ENCODE measurements at places on chromosomes 2 and 18.

GRCh38 chr2:10449838-10450691, 1.9 kb upstream of the ODC1 start:
- DNase-seq: no peak

DNA sequence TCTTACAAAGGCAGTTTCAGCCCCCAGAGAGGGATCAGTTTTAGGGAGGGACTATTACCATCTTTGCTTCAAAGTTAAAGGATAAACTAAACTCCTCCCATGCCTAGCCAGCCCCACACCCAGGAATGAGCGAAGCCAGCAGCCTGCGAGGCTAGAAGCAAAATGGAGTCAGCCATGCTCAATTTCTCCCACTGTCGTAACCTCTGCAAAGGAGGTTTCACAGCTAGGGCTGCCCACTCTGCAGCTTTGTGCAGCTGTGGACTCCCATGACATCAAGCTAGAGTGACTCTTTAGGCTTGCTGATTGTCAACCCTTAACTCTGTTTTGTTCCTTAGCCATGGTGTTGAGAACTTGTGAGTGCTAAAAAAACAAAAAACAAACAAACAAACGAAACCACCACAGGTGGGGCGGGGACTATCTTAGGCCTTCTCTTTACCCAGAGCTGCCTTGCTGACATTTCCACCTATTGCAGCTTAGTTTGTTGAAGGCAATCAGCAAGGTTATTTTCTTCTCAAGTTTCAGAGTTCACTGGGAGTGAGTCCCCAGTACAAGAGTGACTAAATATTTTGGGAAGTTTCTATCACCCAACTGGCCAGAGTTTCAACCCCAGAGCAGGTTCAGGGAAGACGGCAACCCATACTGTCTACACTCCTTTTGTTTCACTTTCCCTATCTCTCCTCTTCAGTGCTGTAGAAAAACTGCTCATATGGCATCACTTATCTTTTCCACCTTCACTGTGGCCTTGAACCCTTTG, 592.1 kb downstream of the XIRP2 start:
- no peak for DNase-seq

DNA sequence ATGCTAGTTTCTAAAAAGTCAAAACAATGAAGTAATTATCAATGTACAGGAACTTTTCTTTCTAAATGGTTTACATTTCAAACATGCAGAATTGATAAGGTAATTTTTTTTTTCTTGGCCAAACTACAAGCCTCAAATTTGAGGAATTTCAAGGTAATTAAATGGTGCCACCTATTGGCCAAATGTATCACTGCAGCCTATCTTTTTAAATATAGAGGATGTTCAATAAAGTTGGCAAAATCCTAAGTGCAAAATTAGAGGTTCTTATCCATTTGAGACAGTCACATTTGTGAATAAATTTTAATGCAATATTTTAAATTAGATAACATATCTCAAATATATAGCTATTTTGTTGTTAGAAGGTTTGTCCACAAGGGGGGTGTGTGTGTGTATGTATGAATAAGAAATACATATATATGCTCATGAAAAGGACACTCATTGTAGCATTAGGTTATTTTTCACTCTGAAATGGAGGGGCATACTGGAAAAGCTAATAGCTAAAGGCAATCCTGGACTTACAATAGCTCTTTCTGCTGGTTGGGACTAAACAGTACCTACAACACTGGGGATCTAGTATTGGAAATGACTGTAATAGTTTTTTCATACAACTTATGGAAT, 26.2 kb downstream of the MMADHC start:
- no peak for DNase-seq

- no peak for DNase-seq
Measured at GRCh38 chr18:66630831-66631230, 26.9 kb upstream of the CDH19 start.

- no peak for DNase-seq
Measured at GRCh38 chr18:7793100-7793499, 226.0 kb downstream of the PTPRM start.

DNA sequence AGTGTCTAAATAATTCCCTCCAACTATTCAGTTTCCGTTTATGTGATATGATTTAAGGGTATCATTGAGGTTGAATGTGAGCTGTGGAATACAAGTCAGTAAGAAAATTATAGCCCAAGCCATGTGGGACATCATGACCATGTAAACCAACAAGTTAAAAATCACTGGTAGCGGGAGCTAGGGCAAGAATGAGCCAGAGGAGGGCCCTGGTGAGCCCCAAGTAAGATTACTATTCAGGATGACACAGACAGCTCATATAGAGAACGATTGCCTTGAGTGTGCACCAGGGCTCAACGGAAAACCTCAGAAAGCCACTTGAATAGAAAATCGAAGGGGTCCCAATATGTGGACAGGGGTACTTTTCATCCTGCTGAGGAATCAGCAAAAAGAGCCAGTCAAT, 87.8 kb upstream of the RBMS1 start:
- no peak for DNase-seq

DNA sequence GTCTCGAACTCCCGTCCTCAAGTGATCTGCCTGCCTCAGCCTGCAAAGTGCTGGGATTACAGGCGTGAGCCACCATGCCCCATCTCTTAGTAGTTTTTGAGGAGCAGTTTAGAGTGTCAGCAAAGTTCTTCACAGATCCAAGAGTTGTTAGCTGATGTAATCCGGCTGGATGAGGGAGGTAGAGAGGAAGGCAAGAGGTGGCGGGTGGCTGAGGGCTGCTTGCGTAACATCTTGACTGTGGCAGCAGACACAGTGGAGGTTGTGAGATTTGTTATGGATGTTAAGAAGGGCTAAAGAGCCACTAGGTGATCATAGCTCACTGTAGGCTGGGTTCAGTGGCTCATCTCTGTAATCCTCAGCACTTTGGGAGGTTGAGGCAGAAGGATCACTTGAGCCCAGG, 19.5 kb upstream of the FAM136A start:
- no peak for DNase-seq

DNA sequence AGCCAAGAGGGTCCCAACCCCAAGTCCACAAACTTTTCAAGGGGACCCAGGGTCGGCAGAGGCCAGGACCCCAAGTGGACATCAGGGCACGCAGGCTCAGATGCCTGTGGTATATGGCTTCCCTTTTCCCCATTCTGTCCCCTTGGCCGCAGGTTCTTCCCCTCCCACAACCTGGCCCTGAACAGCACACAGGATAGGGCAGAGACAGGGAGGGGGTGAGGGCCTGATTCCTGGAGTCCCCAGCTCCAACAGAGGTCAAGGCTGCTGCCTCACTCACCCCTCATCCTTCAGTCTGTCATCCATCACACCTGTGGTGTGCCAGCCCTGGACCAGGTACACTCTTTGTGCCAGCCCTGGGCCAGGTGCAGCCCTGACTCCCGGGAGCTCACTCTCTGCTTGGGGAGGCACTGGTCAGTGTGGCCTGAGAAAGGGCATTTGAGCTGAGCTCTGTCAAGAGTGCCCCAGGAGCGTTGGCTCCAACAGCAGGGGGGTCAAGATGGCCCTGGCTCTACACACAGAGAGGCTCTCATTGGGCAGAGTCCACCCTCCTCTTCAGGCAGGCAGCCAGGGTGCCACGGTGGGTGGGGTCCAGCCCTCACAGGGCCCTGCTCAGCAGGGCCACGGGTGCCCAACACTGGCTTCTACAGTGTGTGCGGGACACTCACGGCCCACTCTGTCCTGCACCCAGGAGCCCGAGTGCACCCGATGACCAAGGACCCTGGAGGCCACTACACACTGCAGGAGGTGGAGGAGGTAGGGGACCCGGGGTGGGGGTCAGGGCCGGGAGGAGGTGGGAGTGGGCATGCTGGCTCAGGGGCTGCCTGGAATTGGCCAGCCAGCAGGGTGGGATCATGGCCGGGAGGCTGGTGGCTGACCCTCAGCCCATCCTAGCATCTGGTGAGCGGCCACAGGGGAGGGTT, 1.6 kb downstream of the AGXT start:
- DNase-seq: no peak

- DNase-seq: no peak
Measured at GRCh38 chr2:172462373-172462848, 35.0 kb downstream of the ITGA6 start.

GRCh38 chr2:32553829-32554432, 73.9 kb upstream of the TTC27 start:
- no peak for DNase-seq

DNA sequence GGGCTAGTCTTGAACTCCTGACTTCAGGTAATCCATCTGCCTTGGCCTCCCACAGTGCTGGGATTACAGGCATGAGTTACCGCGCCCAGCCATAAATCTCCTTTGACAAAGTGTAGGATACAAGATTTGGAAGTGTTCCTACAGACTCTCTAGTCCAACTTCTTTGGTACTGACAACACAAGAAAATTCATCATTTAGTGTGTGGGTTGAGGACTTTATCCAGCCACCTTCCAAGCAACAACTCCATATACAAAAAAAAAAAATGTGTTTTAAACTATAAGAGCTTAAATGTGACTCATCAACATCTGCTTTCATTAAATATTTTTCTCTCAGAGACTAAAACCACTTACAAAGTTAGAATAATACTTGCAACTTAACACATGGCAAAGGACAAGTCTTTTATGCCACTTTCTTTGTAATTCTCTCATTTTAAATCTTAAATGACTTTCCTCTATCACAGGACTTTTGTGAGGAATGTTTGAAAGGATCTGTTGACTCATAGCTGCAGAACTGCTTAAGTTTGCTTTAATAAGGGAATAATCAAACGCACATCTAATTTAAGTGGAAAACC, 46.2 kb upstream of the ITGAV start:
- DNase-seq: no peak

DNA sequence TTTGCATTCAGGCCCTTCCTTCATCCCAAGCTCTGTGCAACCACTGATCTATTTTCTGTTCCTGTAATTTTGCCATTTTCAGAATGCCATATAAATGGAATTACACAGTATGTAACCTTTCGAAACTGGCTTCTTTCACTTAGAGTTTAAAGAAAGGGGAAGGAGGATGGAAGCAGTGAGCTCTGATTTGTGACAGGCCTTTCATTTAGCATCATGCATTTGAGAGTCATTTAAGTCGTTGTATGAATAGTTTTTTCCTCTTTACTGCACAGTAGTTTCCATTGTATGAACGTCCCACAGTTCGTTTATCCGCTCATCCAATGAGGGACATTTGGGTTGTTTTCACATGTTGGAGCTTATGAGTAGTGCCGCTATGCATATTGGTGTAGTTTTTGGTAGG, 67.0 kb downstream of the LBH start:
- no peak for DNase-seq

DNA sequence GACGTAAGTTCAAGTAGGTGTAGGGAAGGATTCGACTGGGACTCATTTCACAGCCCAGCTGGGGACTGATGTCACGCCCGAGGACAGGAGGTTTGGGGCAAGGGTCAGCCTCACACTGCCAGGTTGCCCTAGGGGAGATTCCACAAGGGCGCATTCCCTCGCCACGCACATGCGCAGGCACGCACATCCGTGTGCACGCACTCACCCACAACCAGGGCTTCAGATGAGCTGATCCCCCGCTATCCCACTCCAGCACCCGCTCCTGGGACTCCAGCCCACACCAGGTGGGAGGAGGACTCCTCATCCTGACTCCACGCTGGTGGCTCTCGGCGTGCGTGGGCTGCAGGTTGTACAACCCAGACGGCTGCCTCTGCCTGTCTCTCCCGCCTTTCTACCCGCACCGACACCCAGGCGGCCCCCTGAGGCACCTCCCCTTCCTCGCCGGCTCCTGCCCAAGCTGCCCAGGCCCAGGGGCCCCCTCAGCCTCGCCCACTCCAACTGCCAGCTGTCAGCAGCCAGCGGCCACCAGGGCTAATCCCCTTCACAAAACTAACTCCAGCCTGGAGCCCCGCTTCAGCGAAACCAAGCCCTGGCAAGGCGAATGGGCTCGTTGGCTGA, 47.8 kb upstream of the FOSL2 start:
- no peak for DNase-seq

GRCh38 chr2:231597014-231597611, 4.4 kb downstream of the TEX44 start:
- DNase-seq: no peak

DNA sequence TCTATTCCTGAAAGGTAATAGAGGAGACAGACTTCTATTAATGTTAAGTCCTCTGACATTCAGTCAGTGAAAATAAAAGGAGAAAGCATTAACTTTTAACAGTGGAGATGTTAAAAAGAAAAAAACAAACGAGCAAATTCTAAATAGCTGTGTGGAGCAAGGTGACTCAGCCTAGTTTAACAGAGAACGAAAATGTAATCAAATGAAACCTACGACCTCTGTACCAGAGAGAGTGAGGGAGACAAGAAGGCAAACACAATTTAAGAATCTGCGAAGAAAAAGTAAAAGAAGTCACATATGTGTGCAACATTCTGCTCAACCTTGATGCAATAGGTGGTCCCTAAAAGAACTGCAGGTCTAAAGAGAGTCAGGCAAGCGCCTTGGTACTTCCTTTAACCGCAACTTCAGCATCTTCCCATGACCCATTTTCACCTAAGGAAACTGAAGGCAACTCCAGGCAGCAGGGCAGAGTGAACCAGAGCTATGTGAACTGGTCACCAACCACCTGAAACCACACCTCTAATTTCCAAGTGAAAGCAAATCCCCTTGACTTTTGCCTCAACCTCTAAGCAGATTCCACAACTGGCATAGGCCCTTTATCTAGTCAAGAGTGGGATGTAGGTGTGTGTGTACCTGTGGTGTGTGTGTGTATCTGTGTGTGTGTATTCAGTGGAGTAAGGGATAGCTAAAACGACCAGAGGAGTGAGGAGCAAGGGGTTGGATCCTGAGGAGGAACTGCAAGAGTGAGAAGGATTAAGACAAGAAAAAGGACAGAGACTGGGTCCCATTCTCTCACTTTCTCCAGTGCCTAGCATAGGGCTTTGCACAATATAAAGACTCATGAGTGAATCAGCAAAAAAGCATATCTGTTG, 43.0 kb downstream of the FIGN start:
- DNase-seq: no peak

DNA sequence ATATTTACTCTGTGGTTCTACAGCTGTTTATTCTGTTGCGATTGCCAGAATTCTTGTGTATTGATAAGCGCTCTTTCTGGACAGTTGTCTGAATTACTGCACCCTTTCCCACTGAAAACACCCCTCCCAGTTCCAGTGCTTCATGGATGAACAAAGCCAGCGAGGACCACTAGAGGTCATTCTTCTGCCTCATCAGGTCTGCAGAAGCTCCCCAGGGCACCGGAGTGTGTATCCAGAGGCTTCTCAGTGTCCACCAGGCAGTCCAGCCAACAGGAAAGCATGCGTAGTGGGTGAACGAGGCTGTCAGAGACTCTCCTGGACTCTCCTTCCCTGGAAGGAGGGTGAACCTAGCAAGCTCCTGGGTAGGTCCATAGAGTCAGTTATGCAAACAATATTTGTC, 40.6 kb upstream of the INHBB start:
- DNase-seq: no peak
